ENCODE measurements at places on chromosomes 11 and 22.

DNA sequence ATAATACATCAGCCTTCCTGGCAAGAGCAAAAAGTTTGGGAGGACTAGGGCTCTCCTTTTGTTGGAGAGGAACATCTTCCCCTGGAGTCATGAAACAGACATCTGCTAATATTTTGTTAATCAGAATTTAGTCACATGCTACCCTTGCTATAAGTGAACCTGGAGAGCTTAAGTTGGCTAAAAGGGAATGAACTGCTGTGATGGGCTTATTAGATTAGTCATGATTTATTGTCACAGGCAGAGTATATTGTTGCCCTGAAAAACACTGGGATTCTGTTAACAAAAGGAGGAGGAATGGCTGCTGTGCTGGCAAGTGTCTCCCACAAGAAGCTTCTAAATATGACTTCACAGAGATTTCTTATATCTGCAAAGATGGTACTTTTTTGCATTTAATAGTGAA lies 16.0 kb downstream of the TCP11L1 start:
- DNase-seq, result no peak

GRCh38 chr11:19404787-19405186 lies 164.0 kb upstream of the E2F8 start:
- DNase-seq, result no peak

DNA sequence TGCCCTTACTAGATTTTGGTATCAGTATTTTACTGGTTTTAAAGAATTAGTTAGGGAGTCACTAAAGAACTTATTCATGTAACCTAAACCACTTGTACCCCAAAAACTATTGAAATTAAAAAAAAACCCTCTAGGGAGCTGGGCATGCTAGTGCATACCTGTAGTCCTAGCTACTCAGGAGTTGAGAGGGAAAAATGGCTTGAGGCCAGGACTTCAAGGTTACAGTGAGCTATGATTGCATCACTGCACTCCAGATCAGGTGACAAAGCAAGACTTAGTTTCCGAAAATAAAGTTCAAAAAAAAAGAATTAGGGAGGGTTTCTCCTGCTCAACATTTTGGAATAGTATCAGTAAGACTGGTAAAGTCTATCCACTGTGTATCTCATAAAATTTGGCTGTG lies 364.4 kb upstream of the LUZP2 start:
- DNase-seq, result no peak

DNA sequence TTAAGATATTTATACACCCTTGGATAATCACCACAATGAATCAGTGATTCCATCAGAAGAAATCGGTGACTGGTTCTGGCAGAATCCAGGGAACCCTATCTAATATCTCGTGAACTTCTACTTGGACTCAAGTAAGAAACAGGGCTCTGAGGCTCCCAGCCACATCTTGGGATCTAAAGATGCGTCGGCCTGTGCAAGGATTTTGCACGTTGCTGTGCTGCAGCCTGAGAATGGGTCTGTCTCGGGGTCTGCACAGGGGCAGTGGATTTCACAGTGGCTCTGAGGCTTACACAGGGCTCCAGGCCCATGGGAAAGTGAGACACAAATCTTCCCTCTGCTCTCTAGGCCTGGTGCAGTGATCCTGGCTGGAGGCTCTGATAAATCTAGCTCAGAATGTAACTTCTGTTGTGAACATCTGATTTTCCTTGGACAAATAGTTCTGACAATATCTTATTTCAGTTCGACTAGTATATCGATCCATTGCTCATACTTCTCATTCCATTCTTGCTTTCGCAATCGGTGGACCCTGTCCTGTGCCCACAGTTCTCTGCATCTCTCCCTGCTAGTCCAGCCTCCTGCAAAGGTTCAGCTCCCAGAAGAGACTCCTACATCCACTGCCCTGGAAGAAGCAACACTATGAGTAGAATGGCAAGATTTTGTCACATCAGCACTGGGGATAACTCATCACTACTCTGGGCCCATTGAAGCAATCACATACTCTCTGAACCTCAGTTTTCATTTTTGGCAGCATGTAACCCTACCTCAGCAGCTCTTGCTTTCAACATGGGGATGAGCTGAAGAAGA lies 105.5 kb upstream of the TOP3B start:
- DNase-seq, result no peak

- DNase-seq, result no peak
Observed at GRCh38 chr22:38841211-38841610, 2.6 kb downstream of the NPTXR start.

DNA sequence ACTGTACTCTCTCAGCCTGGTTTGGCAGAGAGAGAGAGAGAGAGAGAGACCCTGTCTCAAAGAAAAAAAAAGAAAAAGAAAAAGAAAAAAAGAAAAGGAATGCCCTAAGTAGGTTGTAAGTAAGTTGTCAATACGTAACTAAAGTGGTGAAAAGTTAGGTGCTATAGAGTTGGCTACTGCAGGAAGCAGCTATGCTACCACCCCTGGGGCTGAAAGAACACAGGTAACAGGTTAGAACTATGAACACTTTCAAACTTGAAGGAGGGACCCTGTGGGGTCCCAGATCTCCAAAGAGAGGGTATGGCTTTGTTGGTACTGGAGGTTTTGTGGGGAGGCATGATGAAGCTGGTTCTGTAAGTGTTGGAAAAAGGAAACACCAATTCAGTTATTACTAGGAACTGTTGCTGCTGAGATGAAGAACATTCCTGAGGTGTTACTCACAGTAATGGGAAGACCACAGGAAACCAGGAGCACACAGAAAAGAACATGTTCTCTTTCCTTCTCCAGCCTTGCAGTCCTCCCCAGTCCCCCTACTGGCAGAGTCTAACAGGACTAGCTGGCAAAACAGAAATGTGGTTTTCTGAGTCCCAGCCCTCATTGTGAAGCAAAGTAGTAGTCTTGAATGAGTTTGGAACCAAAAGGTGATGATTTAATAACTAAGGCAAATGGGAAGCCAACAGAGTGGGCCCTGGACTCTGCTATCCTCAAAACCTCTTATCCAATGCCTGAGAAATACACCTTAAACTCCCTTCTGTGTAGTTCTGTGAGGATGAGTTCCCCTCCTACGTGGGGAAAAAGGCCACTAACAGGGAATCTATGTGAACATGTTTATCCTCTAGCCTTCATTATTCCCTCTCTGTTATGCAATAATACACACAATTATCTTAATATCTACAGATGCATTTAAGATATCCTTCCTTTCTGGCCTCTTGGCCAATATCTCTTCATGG lies 427.0 kb upstream of the DDI1 start:
- no peak for DNase-seq

- DNase-seq, result no peak
Observed at GRCh38 chr11:128988242-128988970, 45.7 kb upstream of the TP53AIP1 start.

DNA sequence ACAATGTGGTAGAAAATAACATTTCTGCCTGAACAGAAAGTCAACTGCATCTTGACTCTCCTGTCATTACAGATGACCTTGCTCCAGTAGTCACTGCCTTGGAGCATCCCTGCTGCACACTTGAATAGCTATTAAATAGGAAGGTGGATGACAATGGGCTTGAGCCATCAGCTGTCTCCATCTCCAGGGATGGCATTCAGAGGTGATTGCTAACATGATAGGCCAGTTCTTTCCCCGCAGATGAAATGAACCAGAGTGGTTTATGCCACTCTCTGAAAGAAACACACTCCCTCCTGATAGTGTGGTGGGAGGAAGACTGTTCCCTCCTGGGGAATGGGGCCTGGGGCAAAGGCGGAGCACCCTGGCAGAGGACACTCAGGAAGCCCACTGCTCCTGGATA lies 57.1 kb upstream of the OLFML1 start:
- DNase-seq, result no peak

DNA sequence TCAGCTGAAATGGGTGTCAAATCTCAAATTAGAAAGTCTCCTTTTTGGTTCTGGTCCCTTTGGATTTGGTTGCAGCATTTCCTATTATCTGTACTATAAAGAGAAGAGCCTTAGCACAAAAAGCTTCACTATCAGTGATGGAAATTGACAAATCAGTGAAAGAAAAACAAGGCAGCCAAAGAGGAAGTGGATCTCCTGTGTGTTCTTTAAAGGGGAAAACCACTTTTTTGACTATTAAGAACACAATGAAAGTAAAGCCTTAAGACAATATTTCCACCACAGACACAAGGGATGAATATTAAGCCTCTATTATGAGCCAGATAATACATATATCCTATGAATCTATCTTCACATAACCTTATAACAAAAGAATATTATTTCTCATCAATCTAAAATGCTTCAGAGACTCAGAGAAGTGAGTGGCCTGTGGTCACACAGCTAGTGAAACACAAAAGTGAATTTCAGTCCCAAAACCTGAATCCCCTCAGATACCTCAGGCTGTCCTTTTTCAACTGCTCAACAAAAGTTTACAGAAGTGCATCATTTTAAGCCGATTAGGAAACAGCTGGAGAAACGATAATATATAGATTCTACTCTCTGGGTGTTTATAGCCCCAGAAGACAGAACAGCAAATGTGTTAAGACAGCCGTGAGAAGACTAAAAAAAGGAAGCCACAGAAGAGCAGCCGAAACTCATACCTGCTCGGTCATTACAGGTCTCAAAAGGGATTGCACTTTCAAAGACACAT lies 24.4 kb upstream of the FSHB start:
- DNase-seq, result no peak

GRCh38 chr11:108224911-108225786 lies 2.3 kb downstream of the ATM start:
- no peak for DNase-seq

GRCh38 chr11:45333001-45333971 lies 47.1 kb upstream of the SYT13 start:
- DNase-seq, result no peak

DNA sequence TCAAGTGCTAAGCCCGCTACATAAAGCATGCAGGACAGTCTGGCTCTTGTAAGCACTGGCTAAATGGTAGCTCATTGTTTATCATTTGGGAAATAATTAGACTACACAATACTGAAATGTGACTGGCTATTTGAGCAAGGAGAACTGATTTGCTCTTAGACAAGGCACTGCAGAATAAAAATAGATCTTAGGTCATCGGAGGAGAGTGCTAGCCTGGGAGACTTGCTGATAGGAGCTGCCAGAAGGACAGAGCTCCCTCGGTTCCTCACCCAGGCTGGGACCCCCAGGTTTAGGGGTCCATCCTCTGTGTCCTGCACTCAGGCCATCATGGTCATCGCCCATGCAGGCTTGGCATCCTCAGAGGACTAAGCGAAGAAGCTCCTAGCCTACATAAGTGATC lies 184.4 kb upstream of the NCAM1 start:
- DNase-seq, result no peak

DNA sequence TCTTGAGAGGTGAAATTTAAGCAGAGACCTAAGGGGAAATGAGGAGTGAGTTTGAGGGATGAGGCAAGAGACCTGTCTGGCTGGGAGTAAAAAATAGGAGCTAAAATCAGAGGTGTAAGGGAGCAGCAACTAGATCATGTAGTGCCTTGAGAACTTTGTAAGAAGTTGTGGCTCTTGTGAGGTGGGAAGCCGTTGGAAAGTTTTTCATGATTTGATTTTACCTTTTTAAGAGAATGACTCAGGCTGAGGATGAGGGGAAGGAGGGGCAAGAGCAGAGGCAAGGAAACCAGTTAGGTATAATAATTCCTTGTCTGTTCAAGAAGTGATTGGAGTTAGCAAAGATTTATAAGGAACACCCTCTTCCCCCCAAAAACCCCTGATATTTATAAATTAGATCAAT lies 25.8 kb downstream of the QSER1 start:
- DNase-seq, result no peak

- no peak for DNase-seq
Observed at GRCh38 chr22:22590136-22590891, 31.2 kb upstream of the PRAME start.

GRCh38 chr11:115170133-115170815 lies 333.9 kb downstream of the CADM1 start:
- no peak for DNase-seq

- DNase-seq, result no peak
Observed at GRCh38 chr11:12061851-12062560, 48.4 kb upstream of the MICAL2 start.

GRCh38 chr11:32396331-32396730 lies 39.0 kb downstream of the WT1 start:
- DNase-seq, result no peak

- peak; percentile 42 for DNase-seq
Observed at GRCh38 chr11:765025-765801, 12.1 kb downstream of the GATD1 start.
